GM12864 (cell line): ENCODE measurements at places on chromosomes 5 and 9.

DNA sequence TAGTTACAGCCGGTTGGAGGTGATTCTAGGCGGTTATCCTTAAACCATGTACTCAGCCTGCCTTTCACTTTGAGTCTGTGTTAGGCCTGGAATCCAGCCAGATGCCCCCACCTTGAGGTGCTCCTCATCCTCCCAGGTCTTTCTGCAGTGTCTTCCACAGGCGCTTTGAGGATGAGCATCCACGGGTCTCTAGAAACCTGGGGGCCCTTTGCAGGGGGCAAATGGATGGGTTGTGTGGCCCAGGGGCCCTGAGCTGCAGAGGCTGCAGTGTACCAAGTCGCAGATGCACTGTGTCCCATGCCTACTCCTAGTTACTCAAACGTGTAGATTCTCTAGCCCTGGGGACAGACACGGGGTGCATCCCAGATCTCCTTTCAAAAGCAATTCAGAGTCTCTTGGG lies 242.1 kb upstream of the IRX1 start:
- no peak for DNase-seq

- no peak for DNase-seq
Observed at GRCh38 chr5:138240650-138241385, 27.7 kb upstream of the CDC23 start.

DNA sequence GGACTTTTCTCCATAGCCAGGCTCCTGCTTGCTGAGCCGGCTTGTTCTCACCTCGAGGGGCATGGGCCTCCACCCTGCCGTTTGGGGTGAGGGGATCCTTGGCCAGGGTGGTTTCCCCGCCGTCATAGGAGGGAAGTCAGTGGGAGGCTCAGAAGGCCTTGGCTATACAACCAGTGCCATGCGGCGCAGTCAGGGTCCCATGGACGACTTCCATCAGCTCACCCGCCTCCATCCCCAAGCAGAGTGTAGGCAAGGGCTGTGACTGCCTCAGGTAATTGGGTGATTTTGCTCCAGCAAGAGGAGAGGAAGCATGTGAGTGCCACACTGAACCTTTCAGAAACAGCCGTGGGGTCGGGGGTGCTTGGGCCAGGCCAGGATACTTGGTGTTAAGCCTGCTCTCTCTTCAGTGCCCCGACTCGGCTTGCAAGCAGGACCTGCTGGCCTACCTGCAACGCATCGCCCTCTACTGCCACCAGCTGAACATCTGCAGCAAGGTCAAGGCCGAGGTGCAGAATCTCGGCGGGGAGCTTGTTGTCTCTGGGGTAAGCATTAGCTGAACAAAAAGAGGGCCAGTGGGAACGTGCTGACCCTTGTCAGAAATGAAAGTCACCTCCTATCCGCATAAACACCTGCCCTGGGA lies 57.2 kb upstream of the LRRTM2 start:
- no peak for DNase-seq

DNA sequence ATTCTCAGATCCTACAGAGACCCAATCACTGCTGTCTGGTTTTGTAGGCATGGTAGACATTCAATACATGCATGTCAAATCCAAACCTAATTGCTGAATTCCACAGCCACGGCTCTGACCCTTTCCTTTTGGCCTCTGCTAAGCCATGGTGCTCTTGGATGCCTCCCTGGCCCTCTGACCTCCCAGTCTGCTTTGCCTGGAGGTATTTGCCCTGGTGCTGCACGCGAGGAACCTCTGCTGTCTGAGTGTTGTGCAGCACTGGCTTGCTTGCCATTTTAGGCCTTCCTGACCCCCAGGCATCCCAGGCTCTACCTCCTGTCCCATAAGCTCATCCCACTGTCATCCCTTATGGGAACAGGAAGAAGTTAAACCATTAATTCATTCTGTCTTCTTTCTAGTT lies 60.9 kb downstream of the DOCK2 start:
- DNase-seq, result no peak

GRCh38 chr9:134617246-134617645 lies 24.4 kb upstream of the COL5A1 start:
- DNase-seq, result no peak

- DNase-seq, result no peak
Observed at GRCh38 chr9:32968101-32969011, 33.1 kb downstream of the APTX start.

DNA sequence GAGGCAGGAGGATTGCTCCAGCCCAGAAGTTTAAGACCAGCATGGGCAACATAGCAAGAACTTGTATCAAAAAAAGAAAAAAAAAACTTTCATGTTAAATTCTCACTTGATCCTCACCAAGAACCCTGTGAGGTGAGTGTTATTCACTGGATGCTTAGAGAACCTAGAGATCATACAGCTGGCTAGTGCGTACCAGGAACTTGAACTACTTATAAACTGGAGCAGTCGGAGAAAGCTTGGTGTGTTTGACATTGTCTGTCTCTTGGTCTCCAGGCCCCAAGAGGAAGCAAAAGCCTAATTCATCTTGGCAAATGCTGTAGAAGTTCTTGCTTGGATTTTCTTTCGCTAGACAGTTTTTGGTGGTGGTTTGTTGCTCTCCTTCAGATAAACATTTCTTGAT lies 18.1 kb downstream of the TJP2 start:
- DNase-seq, result no peak

DNA sequence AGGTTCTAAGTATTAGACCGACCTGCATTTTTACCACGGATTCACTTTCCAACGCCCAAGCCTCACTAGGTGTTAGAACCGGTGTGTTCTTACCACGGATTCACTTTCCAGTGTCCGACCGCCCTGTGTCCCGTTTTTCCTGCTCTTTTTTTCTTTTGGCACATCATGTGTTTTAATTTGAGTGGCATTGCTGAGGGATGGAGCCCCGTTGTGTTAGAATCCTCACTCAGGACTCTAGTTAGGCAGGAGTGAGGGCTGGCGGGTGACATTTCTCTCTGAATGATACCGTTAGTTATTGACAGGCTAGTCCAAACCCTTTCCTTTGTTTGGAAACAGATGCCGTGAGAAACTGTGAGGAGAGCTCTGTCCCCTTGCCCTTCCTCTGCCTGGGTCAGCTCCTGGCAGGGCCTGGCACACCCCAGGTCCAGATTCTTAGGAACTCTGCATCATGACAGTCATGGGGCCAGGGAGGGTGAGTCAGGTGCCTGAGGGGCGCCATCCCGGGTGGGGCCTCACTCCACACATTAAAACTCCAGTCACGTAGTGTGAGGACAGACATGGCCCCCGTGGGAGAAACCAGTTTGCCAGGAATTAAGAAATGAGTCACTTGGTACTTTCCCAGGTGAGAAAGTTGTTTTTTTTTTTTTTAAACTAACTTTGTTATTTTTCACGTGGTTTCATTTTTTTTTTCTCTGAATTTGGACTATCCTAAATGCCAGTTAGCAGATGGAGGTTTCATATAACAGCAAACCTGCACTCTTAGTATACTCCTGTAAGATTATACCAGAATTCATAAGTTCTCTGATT lies 15.8 kb downstream of the EXOC3 start:
- no peak for DNase-seq

DNA sequence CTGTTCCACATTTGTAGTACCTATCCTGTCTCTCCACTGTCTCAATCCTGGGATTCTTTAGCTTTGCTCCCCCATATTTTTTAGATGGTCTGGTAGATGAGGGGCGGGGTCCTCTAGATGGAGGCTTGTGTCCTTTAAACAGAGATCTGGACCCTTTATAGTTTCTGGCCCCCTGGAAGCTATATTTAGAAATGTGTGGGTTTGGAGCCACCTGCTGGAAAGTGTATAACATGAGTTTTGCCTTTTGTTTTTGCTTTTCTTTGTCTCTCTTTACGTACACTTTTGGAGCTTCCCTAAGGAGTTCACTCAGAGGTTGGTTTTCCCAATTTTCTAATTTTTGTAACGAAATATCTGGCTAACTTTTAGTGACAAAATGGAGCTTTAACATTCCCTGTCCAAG lies 110.7 kb downstream of the CFAP95 start:
- DNase-seq, result no peak

DNA sequence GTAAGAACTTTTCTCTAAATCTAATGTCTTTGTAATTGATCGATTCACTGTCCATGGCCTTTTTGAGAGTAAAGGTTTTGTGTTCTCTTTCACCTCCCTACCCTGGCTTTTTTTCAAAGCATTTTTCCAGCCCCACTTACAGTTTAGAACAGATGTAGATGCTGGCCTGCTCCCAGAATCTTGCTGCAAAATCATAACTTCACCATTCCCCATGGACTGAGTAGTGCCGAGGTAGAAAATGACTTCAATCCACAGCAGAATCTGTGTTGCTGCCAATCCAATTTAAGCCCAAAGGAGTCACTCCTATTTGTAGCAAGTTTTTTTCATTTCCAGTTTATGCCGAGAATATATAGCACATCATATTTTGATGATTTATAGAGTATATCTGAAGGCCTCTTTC lies 46.5 kb upstream of the CEMIP2 start:
- DNase-seq, result no peak

DNA sequence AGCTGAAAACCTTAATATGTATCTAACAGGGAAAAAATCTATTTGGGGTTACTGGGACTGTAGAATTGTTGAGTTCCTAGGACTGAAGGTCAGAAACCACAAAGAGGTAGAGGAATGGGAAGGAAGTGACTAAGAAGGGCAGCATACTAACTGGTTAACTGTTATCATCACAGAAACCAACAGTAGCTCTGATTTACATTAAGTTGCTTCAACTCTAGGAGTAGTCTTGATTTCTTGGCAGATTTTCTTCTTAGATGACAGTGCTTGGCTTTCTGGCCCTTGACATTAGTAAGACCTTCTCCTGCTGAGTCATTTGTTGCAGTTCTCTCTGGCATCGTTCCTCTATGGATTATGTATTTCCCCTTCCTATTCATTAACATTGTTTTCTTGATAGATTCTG lies 116.1 kb upstream of the RASA1 start:
- DNase-seq, result no peak
